ENCODE measurements at places on chromosomes 7 and 10.

- DNase-seq: no peak
These were observed at the start of gene HOXA9 for GRCh38 chr7:27165089-27165995. HOXA9 (minus strand) TSS chr7:27165537; CDS start chr7:27165457, 80 bp downstream.

DNA sequence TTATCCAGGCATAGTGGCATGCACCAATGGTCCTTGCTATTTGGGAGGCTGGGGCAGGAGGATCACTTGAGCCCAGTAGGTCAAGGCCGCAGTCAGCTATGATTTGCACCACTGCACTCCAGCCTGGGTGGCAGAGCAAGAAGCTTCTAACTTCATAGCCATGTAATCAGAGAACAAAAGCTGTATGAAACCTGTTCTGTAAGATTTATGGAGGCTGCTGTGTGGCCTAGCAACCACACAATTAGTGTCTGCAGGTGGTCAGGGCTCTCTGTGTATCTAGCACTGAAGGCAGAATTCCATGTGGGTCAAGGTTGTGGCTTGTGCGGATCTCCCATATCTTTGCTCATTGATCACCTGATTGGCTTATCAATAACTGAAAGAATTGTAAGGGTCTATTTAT, 221.5 kb upstream of the FOXK1 start:
- DNase-seq: no peak

GRCh38 chr7:116122972-116123595, 87.3 kb upstream of the TES start:
- DNase-seq: no peak

DNA sequence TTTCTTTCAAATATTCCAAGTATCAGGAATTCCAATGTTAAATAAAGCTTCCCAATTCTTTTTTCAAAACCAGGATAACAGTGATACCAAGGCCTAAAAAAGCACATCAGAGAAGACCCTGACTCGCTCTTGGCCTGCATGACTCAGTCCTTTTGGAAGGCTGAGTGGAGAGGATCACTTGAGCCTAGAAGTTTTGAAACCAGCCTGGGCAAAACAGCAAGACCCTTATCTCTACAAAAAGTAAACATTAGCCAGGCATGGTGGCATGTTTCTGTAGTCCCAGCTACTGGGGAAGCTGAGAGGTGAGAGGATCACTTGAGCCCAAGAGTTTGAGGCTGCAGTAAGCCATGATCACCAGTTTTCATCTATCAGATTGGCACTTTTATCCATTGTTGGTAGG, 18.7 kb downstream of the NFE2L3 start:
- DNase-seq: no peak
